Activated CD4-positive, alpha-beta memory T cell treated with anti-CD3 and anti-CD28 coated beads for 36 hours (primary cell): ENCODE measurements at places on chromosomes 12 and 14.

- no peak for DNase-seq
Measured at GRCh38 chr14:24965934-24966578, 83.9 kb downstream of the STXBP6 start.

- no peak for DNase-seq
Measured at GRCh38 chr12:74317078-74317601, 220.5 kb upstream of the ATXN7L3B start.

- no peak for DNase-seq
Measured at GRCh38 chr12:48770756-48771155, 18.1 kb downstream of the ADCY6 start.

GRCh38 chr12:108568338-108569154 lies 6.2 kb downstream of the ISCU start:
- DNase-seq, result peak; percentile 85

DNA sequence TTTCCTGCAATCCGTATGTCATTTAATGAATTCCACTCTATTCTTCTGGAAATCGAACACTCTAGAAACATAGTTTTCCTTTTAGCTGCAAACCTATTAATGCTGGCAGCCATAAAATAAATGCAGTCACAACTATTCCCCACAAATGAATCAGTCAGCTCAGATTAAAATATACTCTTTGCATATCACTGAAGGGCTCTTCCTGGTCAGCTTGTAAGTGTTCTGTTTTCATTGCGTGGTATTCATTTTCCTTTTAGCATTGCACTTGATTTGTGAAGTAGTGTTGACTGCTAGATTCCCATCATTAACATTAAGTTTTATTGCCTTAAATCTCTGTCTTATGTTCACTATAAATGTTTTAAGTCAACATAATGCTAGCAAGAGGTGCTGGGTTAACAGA lies 685.9 kb downstream of the DIO2 start:
- DNase-seq, result no peak

DNA sequence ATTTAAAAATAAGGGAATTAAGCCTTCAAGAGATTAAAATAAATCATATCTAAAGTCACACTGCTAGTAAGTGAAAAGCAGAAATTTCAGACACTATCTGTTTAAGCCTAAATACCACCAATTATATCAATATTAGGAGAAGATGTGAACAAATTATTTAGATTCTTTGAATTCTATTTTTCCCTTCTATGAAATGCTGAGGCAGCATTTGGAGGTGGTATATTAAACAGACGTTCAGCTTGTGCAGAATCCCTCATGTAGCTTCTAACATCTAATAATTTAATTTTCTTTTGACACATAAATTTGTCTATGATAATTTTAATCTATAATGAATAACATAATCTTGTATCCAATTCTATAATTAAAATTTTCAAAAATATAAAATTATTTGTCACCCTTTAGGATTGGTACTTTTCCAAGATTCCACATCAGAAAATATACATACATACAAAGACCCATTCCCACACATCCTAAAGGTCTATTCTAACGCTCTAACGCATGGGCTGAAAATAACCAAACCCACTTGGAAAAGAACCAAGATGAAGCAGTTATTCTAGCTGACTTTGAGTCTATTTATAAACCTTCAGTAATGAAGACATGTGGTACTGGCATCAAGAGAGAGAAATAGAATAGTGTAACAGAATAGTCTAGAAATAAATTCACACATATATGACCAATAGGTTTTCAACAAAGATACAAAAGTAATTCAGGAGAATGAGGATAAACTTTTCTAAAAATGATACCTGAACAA lies 751.8 kb downstream of the GALC start:
- no peak for DNase-seq

DNA sequence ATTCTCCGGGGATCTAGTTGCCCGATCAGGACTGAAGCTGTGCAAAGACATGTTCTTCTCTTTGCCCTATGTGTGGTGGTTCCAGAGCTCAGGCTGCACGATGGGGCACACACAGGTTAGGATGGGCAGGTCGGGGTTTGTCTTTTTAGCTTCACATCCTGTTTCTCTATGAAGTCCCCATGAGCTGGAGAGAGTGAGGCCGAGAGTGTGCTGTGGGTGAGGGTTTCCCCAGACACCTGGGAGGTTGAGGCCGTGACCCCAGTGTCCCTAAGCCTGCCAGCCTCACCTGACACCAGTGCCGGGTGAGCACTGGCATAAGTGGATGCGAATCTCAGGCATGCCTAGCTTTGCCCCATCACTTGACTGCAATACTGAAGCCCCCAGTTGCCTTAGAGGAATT lies 32.9 kb upstream of the IGF1 start:
- DNase-seq, result no peak

DNA sequence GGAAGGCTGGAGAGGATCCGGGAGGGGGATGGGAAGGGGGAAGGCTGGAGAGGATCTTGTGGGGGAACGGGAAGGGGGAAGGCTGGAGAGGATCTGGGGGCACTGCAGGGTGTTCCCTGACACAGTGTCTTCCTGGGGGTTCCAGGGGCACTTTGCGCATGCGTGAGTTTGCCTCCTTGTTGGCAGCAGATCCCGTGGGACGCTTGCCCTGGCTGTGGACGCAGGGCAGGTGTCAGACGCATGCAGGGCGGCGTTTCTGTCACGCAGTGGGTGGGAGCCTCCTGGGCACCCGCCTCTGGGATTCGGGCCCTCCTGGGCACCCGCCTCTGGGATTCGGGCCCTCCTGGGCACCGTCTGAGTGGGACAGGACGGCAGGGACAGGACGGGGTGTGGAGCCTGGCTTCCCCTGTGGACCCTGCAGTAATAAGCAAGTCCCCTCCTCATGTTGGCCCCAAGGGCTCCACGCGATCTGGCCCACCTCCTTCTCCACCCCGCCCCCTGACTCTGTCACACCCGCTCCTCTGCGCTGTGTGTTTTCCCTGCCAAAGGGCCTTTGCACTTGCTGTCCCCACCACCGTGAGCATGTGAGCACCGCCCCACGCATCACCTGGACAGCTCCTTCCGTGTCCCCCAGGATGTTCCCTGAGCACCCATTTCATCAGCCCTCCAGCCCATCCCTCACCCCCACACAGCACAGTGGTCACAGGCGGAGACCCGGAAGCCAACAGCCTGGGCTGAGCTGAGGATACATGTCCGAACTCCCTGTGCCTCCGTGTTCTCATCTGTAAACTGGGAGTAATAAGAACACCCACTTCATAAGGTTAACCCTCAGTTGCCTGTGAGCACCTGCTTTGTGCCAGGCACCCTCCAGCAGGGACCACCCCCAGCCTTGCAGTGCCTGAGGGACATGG lies 4.4 kb downstream of the MMP17 start:
- DNase-seq, result no peak

- peak; percentile 50 for DNase-seq
Measured at GRCh38 chr14:61701946-61702345, 6.6 kb downstream of the HIF1A start.
